Thoracic aorta (tissue), 2 donors: ENCODE measurements at places on chromosomes 5 and 9. TPM values are rescaled to one million over a fixed set of nuclear protein-coding genes. Genes with fewer than 3 reads are reported as not detected.
A peak's percentile ranks its signal among the peaks of the same experiment; 100 is the strongest.

Gene BTNL3
- not detected for total RNA-seq

Gene CNTNAP3
- 12.9 TPM for total RNA-seq

Gene ANKRD18A
- not detected for total RNA-seq

Gene SHISAL2B
- not detected for total RNA-seq

Gene GRM6
- not detected for total RNA-seq

Gene FAM78A
- 5.0 TPM for total RNA-seq

Gene S1PR3
- total RNA-seq = 173 TPM

Gene NOP16
- 6.3 TPM for total RNA-seq

Gene CD72
- 2.2 TPM for total RNA-seq

Gene LYSMD3
- 19.3 TPM for total RNA-seq

Gene PCDHGB2
- total RNA-seq = 13.4 TPM

Gene KIF20A
- total RNA-seq = 0.78 TPM

GRCh38 chr5:78706825-78707224, 58.3 kb upstream of the LHFPL2 start:
- no peak overlapping the region for H3K27ac ChIP-seq
- no peaks in the 10 kb centered on the region for H3K36me3 ChIP-seq
- no peaks in the 10 kb centered on the region for H3K27me3 ChIP-seq
- no peaks in the 10 kb centered on the region for H3K4me1 ChIP-seq

GRCh38 chr9:125755340-125755739, 8.2 kb downstream of the PBX3 start:
- peaks cover 6% of the 10 kb centered on the region for H3K4me1 ChIP-seq
- no peak for DNase-seq
- no peaks in the 10 kb centered on the region for H3K27me3 ChIP-seq
- no peaks in the 10 kb centered on the region for H3K36me3 ChIP-seq

GRCh38 chr5:168952196-168952595, 348.7 kb downstream of the SLIT3 start:
- H3K4me3 ChIP-seq = no peak overlapping the region
- H3K36me3 ChIP-seq = no peaks in the 10 kb centered on the region
- H3K27ac ChIP-seq = no peak overlapping the region
- no peaks in the 10 kb centered on the region for H3K27me3 ChIP-seq
- no peak for DNase-seq
- no peaks in the 10 kb centered on the region for H3K4me1 ChIP-seq

DNA sequence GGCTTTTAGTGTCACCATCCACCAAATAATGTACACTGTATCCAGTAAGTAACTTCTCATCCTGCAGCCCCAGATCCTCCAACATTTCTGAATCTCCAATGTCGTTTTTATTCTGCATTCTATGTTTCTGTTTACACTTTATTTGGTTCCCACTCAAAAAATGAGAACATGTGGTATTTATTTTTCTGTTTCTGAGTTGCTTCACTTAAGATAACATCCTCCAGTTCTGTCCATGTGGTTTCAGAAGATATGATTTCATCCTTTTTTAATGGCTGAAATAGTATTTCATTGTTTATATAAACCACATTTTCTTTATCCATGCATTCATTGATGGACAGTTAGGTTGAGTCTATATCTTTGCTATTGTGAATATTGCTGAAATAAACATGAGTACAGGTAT, 677.3 kb upstream of the FTMT start:
- H3K27ac ChIP-seq = no peak overlapping the region
- H3K27me3 ChIP-seq = no peaks in the 10 kb centered on the region
- no peak overlapping the region for H3K4me3 ChIP-seq
- H3K36me3 ChIP-seq = no peaks in the 10 kb centered on the region

GRCh38 chr5:80695666-80696065, 40.9 kb upstream of the DHFR start:
- H3K4me1 ChIP-seq = no peaks in the 10 kb centered on the region
- H3K4me3 ChIP-seq = no peak overlapping the region
- no peaks in the 10 kb centered on the region for H3K27me3 ChIP-seq
- peaks cover 7% of the 10 kb centered on the region for H3K36me3 ChIP-seq

DNA sequence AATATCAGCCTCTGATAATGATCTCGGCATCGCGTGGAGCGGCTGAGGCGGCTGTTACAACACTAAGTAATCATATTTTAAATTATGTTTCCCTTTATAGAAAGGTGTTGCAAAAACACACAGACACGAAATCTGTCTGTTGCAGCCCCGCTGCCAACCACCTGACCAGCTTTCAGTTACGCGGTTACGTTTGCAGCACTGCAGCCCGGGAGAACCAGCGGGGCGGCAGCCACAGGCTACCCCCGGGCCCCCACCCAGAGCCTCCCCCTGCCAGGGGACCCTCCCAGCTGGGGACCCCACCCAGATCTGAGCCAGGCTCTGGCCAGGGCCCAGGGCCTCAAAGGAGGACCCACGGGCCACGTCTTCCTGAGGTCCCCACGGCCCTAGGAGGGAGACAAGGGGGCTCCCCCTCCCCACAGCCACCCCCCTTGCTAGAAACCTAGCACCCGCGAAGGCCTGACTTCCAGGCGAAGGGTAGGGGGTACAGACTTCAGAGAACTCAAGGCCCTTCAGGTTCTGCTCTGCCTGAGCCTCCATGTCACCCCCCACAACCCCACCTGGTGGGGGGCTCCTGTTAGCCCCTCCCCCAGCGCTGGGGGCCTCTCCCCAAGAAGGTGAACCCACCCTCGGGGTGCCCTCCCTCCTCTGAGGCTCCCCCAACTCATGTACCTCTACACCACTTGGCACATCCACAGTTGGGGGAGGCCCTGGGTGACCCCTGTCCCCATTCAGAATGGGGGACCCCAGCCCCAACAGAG, 6.0 kb downstream of the NACC2 start:
- peak overlapping the region; percentile 52 for H3K4me3 ChIP-seq
- DNase-seq = no peak
- H3K27ac ChIP-seq = peak overlapping the region; percentile 94
- no peaks in the 10 kb centered on the region for H3K36me3 ChIP-seq
- no peaks in the 10 kb centered on the region for H3K27me3 ChIP-seq

- H3K27me3 ChIP-seq = no peaks in the 10 kb centered on the region
- no peak overlapping the region for H3K4me3 ChIP-seq
- H3K36me3 ChIP-seq = peaks cover 4% of the 10 kb centered on the region
- H3K4me1 ChIP-seq = peaks cover 7% of the 10 kb centered on the region
Observed at GRCh38 chr5:98780390-98780789, 6.9 kb downstream of the RGMB start.

- H3K4me1 ChIP-seq = no peaks in the 10 kb centered on the region
- DNase-seq = no peak
- no peaks in the 10 kb centered on the region for H3K27me3 ChIP-seq
- no peaks in the 10 kb centered on the region for H3K36me3 ChIP-seq
Observed at GRCh38 chr5:2658881-2659470, 92.5 kb downstream of the IRX2 start.

- no peak overlapping the region for H3K27ac ChIP-seq
- H3K27me3 ChIP-seq = no peaks in the 10 kb centered on the region
- H3K36me3 ChIP-seq = no peaks in the 10 kb centered on the region
- DNase-seq = no peak
- peaks cover 18% of the 10 kb centered on the region for H3K4me1 ChIP-seq
- no peak overlapping the region for H3K4me3 ChIP-seq
Observed at GRCh38 chr5:159128070-159128541, 28.4 kb upstream of the EBF1 start.

GRCh38 chr5:135218486-135218755, 180.6 kb downstream of the MACROH2A1 start:
- peak overlapping the region; percentile 49 for H3K27ac ChIP-seq
- no peak overlapping the region for H3K4me3 ChIP-seq

DNA sequence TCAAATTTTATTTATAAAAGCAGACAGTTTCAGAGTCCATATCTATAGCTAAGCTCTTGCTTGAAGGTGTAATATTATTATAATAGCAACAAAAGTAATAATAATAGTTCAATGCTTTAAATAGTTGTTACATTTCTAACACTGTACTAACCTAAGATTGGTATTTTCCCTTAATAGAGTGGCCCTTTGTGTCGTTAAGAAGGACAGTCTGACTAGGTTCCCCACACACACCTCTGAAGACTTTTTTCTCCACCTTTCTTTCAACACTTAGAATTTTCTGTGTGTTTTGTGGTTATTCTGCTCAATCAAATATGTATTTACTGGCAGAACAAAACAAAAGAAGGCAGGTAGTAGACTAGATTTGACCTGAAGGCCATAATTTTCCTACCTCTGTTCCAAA, 223.2 kb upstream of the ACO1 start:
- no peaks in the 10 kb centered on the region for H3K4me1 ChIP-seq
- DNase-seq = no peak
- H3K36me3 ChIP-seq = no peaks in the 10 kb centered on the region

GRCh38 chr9:86909388-86909787, 37.9 kb downstream of the GAS1 start:
- H3K4me3 ChIP-seq = no peak overlapping the region
- no peaks in the 10 kb centered on the region for H3K36me3 ChIP-seq
- no peak overlapping the region for H3K27ac ChIP-seq
- H3K4me1 ChIP-seq = no peaks in the 10 kb centered on the region

DNA sequence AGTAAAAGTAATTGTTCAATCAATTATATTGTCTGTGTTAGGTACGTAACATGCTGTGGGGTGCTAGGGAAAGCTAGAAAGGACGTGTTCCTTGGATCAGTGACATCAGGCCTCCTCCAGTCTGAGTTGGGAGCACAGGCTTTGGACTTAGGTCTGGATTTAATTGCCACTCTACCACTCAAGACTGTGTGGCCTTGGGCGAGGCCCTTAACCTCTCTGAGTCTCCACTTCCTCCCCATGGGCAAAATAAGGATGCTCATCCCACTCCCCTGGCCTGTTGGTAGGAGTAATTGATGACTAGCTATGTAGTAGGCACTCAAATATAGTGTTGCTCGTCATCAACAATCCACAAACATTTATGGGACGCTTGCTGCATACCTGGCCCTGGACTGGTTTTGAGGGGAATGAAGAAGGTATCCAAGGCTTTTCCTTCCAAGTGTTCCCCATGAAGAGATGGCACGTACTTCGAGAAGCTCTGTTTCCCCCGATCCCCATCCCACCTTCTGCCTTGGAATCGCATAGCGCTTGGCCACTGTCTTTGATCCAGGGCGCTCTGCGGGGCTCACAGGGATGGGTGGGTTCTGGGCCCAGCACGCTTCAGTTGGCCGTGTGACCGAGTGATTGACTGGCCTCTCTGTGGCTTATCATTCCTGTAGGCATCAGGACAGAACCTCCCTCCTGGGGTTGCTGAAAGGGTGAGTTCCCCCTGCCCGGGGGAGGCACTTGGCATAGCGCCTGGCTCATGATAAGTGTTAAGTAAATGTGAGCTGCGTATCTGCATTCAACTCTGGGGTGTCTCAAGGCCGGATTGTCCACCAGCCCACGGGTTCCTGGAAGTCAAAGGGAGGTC, 8.1 kb downstream of the FGF18 start:
- H3K27me3 ChIP-seq = no peaks in the 10 kb centered on the region
- H3K36me3 ChIP-seq = no peaks in the 10 kb centered on the region
- H3K27ac ChIP-seq = no peak overlapping the region

DNA sequence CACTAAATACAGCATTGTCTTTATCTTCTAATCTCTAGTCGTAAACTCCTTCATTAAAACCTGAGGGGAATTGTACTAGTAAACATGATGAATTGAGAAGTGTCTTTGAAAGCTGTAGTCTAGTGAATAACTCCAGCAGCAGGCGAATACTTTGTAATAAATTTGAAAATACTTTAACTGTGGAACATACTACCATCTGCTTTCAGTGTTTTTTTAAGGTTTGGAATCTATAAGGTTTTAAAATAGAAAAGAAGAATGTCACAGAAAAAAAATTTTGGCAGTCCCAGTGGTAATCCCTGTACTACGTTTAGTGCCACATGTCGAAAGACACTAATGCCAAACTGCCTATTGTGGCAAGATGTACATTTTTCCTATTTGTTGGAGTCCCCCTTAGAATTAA, 379.0 kb upstream of the NUDT12 start:
- no peaks in the 10 kb centered on the region for H3K27me3 ChIP-seq
- no peaks in the 10 kb centered on the region for H3K36me3 ChIP-seq
- no peak overlapping the region for H3K27ac ChIP-seq

DNA sequence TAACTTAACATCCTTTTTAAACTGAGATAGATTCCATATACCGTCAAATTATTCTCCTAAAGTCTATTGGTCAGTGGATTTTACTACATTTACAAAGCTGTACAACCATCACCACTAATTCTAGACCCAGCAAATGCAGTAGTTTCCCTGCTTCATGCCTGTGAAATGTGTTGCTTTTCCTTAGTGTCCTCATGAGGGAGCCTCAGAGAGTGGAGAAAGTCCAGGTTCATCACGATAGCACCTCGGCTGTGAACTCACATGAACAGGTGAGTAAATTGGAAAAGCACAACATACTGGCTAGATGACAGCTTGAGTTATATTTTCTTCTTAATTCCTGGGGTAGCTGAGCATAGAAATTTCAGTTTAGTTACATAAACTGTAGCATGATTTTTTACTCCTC, 653.7 kb downstream of the MTRR start:
- no peak overlapping the region for H3K27ac ChIP-seq
- no peaks in the 10 kb centered on the region for H3K27me3 ChIP-seq
- H3K4me1 ChIP-seq = no peaks in the 10 kb centered on the region
- no peak overlapping the region for H3K4me3 ChIP-seq

DNA sequence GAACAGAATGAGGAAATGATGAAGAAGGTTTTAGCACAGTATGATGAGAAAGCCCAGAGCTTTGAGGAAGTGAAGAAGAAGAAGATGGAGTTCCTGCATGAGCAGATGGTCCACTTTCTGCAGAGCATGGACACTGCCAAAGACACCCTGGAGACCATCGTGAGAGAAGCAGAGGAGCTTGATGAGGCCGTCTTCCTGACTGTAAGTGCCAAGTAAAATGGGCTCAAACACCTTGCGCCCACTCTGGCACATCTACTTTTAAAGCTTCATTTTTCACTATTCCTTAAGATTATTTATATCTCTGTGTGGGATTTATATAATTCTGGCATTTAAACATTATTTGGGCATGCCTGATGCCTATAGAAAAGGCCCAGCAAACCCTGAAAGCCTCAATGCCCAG, 55.6 kb downstream of the CMYA5 start:
- DNase-seq = no peak
- no peak overlapping the region for H3K4me3 ChIP-seq
- H3K27me3 ChIP-seq = no peaks in the 10 kb centered on the region
- peaks cover 4% of the 10 kb centered on the region for H3K36me3 ChIP-seq
- no peak overlapping the region for H3K27ac ChIP-seq

DNA sequence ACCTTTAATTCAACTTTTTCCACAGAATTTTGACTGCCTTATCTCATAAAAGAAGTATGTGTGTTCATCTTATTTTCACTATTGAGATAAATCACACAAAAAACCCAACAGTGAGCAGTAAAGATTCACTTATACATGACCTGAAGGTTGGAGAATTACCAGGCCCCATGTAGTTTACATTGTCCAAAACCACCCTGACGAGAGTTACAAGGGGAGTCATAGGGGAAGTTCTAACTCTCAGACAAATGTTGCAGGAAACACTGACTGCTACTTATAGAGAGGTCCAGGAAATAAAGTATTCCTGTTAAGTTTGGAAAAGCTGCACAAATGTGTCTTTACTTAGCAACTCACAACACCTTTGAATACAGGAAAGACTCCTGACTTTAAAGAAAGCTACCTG, 14.1 kb downstream of the SPATA9 start:
- no peak for DNase-seq
- H3K36me3 ChIP-seq = no peaks in the 10 kb centered on the region
- H3K27ac ChIP-seq = no peak overlapping the region
- H3K4me3 ChIP-seq = no peak overlapping the region
- H3K4me1 ChIP-seq = peaks cover 15% of the 10 kb centered on the region
